ENCODE measurements at places on chromosomes 1 and 21.

- DNase-seq: no peak
Observed at GRCh38 chr1:40382601-40383000, 9.1 kb downstream of the SMAP2 start.

DNA sequence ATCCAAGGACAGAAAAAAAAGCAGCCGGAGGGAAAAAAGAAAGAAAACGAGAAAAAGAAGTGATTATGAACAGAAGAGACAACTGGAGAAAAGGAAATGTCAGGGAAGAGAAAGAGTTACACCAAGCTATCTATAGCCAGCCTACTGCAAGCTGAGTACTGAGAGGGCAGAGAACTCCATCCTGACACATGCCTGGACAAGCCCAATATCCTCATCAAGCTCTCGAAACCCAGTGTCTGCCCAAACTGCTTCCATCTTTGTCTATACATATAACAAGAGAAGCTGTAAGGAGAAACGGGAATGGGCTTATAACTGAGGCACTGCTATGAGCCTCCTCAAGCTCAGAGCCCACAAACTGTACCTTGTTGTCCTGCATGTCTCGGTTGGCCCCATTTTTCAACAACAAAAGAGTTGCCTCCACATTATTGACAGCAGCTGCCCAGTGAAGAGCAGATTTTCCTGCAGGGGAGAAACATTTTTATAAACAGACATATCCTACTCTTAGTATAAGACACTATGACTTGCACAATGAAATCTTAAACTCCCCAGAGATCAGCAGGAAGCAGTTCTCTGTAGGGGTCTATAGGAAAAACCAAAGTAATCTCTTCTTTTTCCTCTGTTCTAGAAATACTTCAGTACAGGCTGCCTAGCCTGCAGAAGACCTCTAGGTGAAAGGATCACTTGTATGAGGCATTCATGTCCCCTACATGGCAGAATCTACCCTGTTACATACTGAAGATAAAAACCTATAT lies 21.2 kb upstream of the ADAM30 start:
- DNase-seq: no peak

GRCh38 chr1:47725000-47725473 lies 272.1 kb downstream of the TRABD2B start:
- DNase-seq: no peak

DNA sequence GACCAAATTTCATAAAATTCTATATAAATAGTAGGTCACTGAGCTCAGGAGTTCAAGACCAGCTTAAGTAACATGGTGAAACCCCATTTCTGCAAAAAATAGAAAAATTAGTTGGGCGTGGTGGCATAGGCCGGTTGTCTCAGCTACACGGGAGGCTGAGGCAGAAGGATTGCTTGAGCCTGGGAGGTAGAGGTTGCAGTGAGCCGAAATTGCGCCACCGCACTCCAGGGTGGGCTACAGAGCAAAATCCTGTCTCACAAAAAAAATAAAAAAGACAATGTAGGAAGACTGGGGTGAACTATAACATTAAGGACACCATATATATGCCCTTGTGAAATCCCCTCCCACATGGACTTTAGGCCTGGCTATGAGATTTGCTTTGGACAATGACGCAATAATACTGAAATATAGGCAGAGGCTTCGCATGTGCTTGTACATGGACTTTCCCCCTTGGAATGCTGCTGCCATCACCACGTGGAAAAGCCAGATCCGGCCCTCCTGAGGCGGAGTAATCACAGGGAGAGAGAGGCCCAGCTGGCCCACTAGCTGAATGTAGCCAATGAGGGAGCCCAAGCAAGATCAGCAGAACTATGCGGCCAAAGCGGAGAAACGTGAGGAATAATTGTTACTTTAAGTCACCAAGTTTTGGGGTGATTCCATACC lies 13.1 kb upstream of the USP1 start:
- no peak for DNase-seq

DNA sequence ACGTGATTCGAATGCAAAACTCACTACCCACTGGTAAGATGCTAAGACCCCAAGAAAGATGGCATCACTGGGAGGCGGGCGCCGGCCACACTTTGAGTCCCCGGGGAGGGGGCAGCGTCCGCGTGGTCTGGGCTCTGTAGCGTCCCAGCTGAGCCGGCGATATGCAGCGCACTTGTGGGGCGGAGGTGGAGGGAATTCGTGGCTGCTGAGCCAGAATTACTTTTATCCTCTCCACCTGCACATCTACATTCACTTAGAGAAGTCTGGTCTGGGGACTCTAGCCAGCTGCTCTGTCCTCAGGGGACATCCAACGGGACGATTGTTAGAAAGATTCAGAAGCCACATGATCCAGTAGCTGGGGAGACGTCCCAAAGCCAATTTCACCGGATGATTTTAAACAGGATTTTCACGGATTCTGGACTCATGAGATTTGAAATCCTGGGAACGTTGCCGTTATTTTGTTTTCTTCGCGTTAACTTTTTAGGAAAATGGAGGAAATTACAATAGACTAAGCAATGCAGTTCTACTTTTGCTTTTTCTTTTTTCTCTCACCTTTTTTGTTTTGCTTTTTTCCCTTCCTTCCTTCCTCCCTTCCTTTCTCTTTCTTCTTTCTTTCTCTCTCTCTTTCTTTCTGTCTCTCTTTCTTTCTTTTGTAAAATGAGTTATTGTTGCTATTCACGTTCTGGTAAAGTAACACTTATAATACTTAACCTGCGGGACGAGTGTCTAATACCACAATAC lies 1.3 kb downstream of the JAM2 start:
- no peak for DNase-seq

GRCh38 chr21:33059380-33059841 lies 10.5 kb upstream of the OLIG1 start:
- no peak for DNase-seq

- peak; percentile 89 for DNase-seq
Observed at GRCh38 chr1:8712413-8713231, 104.8 kb downstream of the RERE start.

GRCh38 chr1:147798731-147799130 lies 38.3 kb upstream of the GJA5 start:
- no peak for DNase-seq

GRCh38 chr1:115727706-115728249 lies 40.7 kb downstream of the CASQ2 start:
- peak; percentile 93 for DNase-seq

- DNase-seq: no peak
Observed at GRCh38 chr1:152866321-152866720, 6.5 kb downstream of the LCE7A start.

- peak; percentile 89 for DNase-seq
Observed at GRCh38 chr1:203440771-203441170, 34.8 kb upstream of the PRELP start.

DNA sequence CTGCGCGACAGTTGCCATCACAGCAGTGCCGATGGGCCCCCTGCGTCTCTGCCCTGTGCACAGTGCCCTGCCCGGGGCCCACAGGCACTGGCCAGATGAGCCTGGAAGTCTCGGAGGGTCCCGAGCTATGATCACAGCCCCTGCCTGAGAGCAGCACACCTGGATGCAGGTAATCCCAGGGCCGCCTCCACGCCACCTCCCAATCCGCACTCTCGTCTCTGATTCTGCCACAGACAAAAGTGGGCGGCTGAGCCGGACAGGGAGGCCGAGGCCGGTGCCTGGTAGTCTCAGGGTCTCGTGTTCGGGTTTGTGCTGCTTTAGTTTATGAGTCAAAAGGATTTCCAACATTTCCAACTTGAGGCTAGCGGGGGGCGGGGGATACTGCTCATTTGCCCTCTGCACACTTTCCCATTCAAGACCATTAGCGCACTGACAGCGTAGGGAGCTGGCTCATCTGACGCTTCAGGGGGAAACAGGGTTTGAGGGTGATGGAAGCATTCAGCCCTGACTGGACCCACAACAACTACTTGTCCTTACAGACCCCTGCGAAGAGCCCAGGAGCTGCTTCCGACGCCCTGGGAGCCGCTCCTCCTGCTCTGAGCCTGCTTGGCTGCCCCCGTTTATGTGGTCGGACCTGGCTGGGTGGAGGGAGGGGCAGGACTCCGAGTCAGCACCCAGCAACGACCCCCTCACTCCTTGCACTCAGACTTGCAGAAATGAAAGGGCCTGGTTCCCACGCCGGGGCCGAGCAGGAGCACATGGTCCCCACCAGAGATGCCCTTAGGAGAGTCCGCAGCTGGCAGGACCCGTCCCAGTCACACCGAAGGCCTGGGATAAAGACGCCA lies 1.8 kb upstream of the TTC34 start:
- DNase-seq: no peak

DNA sequence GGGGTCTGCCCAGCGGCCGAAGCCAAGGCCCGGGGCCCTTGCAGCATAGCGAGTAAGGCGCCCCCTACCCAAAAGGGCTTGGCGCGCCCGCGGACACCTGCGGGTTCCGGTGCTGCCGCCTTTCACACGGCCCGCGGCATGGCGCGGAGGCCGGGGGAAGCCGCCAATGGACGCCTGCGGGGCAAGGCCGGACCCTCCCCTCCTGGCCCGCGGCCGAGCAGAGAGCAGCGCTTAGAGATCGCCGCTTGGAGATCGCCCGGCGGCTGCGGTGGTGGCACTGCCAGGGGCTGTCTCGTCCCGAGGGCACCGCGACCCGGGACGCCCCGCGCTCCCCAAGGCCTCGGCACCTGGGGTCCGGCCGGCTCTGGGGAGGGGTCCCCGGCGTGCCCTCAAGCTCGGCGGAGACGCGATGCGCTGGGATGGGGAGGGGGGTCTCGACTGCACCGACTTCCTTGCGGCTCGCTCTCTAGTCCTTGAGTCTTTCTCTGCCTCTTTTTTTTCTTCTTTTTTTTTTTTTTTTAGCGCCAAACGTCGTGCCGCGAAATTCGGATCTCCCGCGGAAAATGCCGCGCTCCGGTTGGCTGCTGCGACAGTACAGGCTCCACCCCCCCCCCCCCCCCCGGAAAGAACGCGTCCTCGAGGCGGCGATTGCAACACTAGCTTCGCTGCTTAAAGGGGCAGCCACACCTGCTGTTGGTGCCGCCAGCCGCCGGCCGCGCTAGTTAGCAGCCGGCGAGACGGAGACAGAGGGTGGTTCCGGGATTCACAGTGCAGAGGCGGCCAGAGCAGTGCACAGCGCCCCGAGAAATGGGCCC lies at the start of gene E2F2:
Gene E2F2 (minus strand): TSS at position 487 of the 815 bp plus-strand sequence. CDS start 440 bp downstream, at position 47.
- peak; percentile 83 for DNase-seq

- no peak for DNase-seq
Observed at GRCh38 chr1:221567859-221568507, 173.9 kb downstream of the DUSP10 start.

GRCh38 chr21:33071770-33072306 lies 1.9 kb downstream of the OLIG1 start:
- DNase-seq: peak; percentile 3

DNA sequence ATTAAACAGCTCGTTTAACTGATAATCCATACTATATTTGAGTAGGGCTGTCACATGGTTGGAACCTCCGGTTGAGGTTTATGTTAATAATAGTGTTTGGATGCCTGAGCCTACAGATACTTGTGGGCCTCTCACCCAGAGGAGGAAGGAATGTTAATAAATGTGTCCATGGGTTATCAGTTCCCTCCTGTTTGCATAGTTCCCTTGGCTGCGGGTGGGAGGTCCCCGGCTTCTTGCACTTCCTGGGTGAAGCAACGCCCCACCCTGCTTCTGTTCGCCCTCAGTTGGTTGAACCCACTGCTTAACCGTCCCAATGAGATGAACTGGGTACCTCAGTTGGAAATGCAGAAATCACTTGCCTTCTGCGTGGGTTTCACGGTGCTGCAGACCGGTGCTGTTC lies 23.6 kb upstream of the GBP1 start:
- DNase-seq: no peak

DNA sequence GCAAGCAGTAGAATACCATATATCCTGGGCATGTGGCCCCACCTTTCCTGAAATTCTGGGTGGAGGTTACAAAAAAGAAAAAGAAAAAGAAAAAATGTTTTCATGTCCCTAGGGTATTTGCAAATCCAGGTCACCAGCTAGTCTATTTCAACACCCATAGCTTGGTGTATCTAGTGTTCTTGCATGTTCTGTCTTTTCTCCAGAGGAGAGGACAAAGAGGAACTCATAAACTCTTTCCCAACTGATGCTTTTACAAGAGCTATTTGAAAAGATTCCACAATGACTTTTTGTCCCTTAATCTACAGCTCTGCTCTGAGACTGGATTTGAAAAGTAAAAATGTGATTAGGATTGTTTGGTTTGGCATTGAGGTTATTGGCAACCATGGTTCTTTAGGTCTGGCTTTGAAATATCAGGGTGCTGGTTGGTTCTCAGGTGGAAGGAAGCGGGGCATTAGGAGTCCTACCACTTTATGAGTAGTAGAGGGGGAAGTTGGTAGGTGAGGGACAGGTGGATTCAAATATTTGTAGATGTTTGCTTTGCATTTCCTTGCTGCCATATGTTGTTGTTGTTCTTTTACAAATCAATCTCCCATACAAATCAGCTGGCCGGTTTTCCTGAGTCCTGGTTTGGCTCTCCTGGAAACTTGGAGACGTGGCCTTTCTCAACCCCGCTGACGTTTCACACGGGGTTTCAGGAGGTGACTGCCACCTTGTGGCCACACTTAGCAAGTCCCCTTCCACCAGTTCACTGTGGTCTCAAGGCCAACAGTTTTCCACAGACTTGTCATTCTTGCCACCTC lies 126.7 kb upstream of the KIAA0040 start:
- DNase-seq: peak; percentile 73

DNA sequence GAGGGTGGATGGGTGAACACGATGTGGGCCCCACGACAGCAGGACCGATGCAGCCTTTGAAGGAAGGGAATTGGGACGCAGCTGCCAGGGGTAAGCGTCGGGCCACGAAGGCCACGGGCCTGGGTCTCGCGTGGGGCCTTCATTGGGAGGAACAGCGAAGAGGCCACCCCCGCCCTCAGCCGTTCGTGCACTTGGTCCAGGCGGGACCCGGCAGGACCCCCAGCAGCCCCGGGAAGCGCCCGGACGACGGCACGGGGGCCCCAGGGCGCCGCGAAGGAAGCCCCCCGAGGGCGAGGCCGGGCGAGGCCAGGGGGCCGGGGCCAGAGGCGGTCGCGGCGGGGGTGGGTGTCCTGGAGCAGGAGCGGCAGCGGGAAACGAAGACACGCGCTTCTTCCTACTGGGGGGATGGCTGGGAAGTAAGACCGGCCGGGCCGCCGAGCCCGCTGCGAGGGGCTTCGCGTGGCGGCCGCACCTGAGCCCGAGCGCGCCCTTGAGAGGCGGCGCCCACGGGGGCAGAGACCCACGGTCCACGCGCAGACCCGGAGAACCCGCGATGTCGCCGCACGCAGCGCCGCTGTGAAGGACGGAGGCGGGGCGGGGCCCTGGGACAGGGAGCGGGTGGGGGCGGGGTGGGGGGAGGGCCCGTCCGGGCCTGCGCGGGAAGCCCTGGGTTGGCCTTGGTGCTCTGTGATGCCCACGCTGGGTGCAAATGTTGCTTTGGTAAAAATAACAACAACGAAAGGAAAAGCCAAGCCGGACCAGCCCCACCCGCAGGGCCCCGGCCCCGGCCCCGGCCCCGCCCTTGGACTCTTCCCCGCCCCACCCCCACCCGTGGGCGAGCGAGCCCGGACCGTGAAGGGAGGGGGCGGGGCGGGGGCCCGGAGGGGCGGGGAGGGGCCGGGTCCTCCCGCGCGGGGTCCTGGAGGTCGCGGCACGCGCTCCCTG lies 56.0 kb upstream of the ADARB1 start:
- DNase-seq: no peak

Data from AG10803 (cell line).